ENCODE measurements at places on chromosomes 11 and 22. TPM values are rescaled to one million over a fixed set of nuclear protein-coding genes. Genes with fewer than 3 reads are reported as not detected.

DNA sequence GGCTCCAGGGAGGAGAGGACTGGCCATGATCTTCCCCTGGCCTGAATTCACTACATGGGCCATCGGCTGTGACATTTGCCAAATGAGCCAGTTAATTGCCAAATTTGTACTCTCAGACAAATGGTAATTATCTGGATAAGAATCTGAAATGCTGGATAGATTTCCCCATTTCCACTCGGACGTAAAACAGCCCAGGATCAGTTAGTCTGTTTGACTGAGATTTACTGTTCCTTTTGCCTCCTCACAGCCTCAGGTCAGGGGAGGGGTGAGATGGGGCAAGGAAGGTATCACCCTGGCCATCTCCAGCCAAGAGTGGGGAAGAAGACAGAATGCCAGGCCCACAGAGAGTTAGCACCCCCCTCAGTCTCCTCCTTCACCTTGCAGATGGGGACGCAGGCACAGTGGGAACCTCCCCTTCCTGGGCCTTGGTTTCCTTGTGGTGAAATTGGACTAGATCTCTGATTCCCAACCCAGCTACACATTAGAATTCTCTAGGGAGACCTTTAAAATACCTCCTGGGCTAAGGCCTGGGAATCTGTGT lies 5.2 kb downstream of the TRIM29 start:
- DNase-seq, result no peak
- H3K27ac ChIP-seq, result peak overlapping the region; percentile 88
- H3K4me3 ChIP-seq, result peak overlapping the region; percentile 63
- peaks cover 59% of the 10 kb centered on the region for H3K36me3 ChIP-seq

DNA sequence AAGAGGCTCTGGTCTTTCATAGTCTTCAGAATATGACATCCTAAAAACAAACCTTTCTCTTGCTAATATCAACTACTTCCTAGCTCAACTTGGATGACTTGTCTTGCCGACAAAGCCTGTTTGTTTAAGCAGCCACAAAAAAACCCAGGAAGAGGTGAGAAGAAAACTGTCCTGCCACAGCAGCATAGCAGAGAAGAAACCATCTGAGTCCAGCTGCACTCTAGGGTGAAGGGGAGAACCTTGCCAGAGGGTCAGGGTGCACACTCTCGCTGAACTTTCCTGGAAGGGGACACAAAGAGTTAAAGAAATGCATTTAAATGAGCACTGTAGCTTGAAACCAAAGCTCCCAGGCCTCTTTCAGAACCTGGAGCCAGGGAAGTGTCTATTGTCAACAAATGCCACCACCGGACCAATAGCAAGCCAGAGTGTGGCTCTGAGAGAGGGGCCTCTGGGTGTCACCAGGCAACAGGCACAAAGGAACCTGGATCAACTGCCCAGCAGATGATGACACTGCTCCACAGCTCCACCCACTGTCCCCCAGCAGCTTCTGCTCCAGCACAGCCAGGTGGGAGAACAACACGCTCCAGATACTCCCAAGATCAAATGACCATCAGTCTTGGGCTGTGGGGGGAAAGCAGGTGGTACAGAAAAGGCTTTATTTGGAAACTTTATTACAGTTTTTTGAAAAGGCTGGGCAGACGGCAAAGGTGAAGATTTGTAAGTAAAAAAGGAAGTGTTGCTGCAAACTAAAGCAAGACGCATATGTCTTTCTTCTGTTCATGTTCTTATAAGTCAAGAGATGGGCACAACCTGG lies 105.7 kb downstream of the RASSF10 start:
- H3K27ac ChIP-seq, result peak overlapping the region; percentile 5
- H3K4me3 ChIP-seq, result no peak overlapping the region
- no peaks in the 10 kb centered on the region for H3K36me3 ChIP-seq
- H3K27me3 ChIP-seq, result no peaks in the 10 kb centered on the region

Gene FBXO3
- 35.3 TPM for total RNA-seq

DNA sequence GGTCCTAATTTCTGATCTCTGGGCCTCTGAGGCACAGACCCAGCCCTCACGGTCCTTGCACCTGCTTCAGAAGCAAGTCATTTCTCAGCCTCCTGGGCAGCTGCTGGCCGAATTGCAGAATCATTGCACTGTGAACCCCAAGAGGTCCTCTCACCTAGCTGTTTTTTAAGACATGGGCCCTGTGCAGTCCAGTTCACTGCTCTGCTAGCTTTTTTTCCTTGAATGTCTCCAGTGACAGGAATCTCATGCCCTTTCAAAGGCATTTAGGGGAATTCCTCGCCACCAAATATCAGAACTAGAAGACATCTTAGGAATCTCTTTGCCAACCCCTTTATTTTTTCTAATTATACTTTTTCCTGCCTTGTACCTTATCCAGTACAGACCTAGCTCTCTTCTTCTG lies 35.6 kb upstream of the TP53I11 start:
- peaks cover 25% of the 10 kb centered on the region for H3K4me1 ChIP-seq
- DNase-seq, result no peak
- H3K4me3 ChIP-seq, result no peak overlapping the region
- no peaks in the 10 kb centered on the region for H3K36me3 ChIP-seq
- H3K27ac ChIP-seq, result no peak overlapping the region

DNA sequence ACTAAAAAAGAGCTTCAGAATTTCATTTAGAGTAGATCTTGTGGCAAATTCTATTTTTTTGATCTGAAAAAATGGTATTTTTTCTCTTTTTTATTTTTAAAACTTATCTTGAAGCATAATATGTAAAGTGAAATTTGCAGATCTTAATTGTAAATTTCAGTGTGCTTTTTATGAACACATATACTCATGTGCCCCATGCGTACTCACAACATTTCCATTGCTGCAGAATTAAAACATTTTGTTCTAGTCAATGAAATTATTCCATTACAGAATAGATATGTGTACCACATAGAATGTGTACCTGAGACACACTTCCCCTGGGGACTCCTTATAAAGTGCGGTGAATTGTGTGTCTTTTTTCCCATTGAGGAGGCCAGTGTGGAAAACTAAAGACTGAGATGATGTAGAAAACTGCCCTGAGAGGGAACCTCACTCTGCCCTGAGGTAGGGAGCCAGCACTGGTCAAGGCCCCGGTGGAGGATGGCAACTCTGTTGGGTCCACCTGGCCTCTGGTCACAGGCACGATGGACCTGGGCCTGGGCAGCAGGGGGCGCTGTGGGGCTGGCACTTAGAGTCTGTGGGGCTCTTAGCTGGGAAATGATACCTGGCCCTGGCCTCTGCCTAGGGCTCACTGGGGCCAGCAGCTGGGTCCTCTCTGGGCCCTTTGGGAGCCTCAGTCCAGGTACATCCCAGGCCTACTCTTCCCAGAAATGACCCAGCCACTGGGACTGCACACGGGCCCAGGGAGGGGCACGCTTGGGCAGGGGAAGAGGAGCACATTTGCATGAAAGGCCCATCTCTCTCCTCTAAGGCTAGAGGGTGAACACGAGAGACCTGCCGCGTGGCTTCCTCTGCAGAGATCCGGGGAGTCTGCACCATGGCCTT lies 77.9 kb upstream of the TOP3B start:
- DNase-seq, result no peak
- peaks cover 3% of the 10 kb centered on the region for H3K4me1 ChIP-seq
- H3K36me3 ChIP-seq, result no peaks in the 10 kb centered on the region
- H3K4me3 ChIP-seq, result no peak overlapping the region
- H3K27ac ChIP-seq, result peak overlapping the region; percentile 68
- no peaks in the 10 kb centered on the region for H3K27me3 ChIP-seq

DNA sequence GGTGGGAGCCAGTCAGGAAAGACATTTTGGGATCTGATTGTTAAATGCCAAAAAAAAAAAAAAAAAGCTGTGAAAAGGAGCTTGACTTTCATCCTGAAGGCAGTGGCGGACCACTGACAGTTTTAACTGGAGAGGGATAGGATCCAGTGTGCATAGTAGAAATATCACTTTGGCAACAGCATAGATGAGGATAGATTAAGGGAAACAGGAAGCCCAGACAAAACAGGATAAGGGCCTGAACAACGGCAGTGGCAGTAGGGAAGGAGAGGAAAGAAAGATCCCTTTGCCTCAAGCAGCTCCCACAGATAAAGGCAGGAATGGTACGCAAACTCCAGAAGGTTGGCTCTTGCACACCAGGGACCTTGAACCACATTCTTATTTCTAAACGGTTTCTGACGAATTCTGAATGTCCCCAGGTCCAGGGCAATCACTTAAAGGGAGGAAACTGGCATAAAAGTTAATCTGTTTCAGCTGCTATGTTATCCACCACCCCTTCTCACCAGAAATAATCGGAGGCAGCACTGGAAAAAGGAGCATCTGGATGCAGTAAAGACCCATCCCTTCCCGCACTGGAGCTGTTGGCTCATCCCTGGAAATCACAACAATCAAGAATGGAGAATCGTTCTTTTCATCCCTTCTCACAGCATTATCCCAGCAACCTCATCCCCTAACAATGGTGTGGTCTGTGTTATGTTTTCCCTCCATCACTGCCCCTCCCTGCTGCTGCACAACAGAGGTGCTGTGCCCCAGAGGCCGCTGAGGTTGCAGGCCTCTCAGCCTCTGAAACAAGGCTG lies 99.1 kb downstream of the GAB2 start:
- H3K27me3 ChIP-seq, result no peaks in the 10 kb centered on the region
- H3K27ac ChIP-seq, result peak overlapping the region; percentile 19
- no peaks in the 10 kb centered on the region for H3K36me3 ChIP-seq
- no peak overlapping the region for H3K4me3 ChIP-seq
- DNase-seq, result no peak
- peaks cover 37% of the 10 kb centered on the region for H3K4me1 ChIP-seq

- peaks cover 6% of the 10 kb centered on the region for H3K4me1 ChIP-seq
- H3K27me3 ChIP-seq, result peaks cover 13% of the 10 kb centered on the region
- no peak overlapping the region for H3K27ac ChIP-seq
- no peaks in the 10 kb centered on the region for H3K36me3 ChIP-seq
These were observed 27.8 kb upstream of the CCDC86 start for GRCh38 chr11:60814112-60814511.

Gene TOB2
- total RNA-seq, result 18.1 TPM

DNA sequence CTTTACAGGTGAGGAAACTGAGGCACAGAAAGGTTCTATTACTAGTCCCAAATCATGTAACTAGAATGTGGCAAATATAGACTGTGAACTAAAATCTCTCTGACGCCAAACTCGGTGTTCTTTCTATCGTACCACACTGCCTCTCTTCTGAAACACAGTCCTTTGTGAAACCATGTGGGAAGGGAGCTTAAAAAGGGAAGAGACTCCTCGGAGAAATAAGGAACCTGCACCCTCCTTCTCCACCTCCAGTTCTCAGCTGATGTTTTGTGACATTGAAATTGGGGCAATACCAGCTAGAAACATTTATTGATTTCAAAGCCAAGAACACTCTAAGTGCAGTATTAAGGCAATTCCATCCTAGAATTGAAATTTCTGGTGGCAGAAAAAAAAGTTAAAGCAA lies 76.4 kb upstream of the DRD2 start:
- no peak overlapping the region for H3K4me3 ChIP-seq
- H3K4me1 ChIP-seq, result peaks cover 5% of the 10 kb centered on the region
- no peak for DNase-seq
- H3K27me3 ChIP-seq, result peaks cover 24% of the 10 kb centered on the region

DNA sequence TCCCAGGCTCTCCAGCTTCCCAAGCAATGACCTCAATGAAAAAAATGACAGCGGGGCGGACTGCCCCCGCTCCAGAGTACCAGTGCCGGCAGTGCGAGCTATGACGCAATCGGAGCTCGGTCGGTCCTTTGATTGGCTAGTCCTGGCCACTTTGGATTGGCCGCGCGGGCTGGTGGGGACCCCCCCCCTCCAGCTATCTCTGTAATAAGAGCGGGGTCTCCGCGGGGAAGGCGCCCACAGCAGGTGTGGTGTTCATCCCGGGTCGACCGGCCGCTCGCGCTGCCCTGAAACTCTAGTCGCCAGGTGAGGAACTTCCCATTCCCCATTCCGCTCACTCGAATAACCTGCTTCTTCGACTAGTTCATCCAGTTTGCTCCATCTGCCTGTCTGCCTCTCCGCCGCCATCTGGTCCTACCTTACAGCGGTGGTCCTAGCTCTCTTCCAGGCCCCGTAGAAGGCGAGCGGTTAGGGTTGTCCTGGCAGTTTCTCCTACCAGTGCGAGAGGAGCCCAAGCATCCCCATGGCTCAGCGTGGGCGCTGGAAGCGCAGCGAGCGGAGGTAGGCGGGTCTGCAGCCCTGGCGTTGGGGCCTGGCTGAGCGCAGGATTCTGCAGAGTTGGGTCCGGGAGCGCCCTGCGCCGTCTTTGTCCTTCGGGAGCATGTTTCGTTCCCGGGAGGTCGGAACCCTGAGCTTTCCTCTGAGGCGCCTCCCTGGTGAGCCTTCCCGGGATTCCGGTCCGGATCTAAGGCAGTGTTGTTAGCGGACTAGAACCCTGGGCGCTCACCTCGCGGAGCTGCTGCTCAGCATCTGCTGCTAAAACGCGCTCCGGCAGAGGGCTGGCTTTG lies at the start of gene CALCB:
CALCB (plus strand) TSS at position 233 of the 845 bp plus-strand sequence. CDS start 1,126 bp downstream, outside the sequence.
- H3K4me1 ChIP-seq, result peaks cover 21% of the 10 kb centered on the region
- no peak within 1 kb of the TSS for H3K4me3 ChIP-seq
- H3K27me3 ChIP-seq, result peaks cover 67% of the 10 kb centered on the region
- no peak for DNase-seq
- no peaks in the 10 kb centered on the region for H3K36me3 ChIP-seq

- H3K4me3 ChIP-seq, result peak overlapping the region; percentile 42
- H3K36me3 ChIP-seq, result no peaks in the 10 kb centered on the region
- no peak for DNase-seq
- peaks cover 3% of the 10 kb centered on the region for H3K4me1 ChIP-seq
- H3K27ac ChIP-seq, result peak overlapping the region; percentile 54
These were observed 588 bp upstream of the FAT3 start for GRCh38 chr11:92224054-92224406.

DNA sequence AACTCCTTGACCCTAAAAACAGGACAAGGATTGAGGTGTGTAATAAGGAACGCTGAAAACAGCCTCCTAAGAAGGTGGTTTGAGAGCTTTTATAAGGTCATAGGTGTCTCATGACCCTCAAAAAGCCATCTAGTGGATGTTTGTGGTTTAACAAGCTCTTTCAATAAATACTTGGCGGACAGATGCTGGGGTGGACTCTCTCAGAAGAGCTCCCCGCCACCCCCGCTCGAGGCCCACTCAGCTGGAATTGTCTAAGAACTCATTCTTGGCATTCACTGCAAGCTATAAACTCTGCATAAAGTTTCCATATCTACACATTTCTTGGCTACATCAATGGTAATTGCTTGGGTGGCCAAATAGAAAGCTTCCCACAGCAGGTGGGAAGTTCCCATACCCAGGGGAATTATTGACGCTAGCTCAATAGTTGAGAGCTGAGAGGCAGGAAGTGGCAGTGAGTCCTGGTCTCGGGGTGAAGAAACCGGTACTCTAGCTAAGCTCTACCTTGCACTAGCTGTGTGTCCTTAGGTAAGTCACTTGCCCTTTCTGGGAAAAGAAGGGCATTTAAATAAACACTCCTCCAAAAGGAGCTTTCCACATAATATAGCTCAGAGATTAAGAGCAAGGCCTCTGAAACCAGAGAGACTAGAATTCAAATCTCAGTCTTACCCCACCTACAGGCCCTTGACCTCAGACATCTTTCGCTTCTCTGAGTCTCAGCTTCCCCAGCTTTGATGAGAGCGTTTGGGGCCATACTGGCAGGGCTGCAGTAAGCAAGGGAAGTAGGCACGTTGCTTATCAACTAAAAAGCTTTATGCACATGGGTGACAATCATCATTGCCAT lies 6.4 kb downstream of the MS4A15 start:
- no peaks in the 10 kb centered on the region for H3K27me3 ChIP-seq
- no peak overlapping the region for H3K27ac ChIP-seq
- no peaks in the 10 kb centered on the region for H3K36me3 ChIP-seq
- H3K4me1 ChIP-seq, result no peaks in the 10 kb centered on the region

- H3K4me1 ChIP-seq, result peaks cover 100% of the 10 kb centered on the region
- peak overlapping the region; percentile 68 for H3K27ac ChIP-seq
- peaks cover 38% of the 10 kb centered on the region for H3K36me3 ChIP-seq
- no peaks in the 10 kb centered on the region for H3K27me3 ChIP-seq
- no peak overlapping the region for H3K4me3 ChIP-seq
- no peak for DNase-seq
These were observed 25.5 kb downstream of the CTNND1 start for GRCh38 chr11:57787006-57787604.
